T-helper 1 cell (primary cell): ENCODE measurements at places on chromosomes 4 and X.

GRCh38 chr4:7952615-7953014 is 13.0 kb upstream of the AFAP1 start:
- DNase-seq, result no peak

- no peak for DNase-seq
Measured at GRCh38 chrX:50668860-50669259, 145.1 kb downstream of the SHROOM4 start.

DNA sequence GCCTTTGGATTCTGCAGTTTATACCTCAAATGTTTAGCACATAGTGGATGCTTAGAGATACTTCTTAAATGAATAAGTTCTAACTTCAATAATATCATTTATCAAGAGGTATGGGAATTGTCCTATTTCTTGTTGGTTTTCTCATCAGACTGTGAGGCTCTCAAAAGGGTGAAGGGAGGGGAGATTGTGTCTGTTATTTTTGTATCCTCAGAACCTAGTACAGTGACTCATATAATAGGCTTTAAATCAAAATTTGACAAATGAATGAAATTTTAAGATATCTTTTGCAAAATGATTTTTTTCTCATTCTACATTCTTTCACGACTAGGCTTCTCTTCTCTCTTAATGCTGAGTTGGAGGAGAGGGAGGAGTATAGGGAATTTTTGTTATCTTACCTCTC is 89.5 kb downstream of the KDR start:
- no peak for DNase-seq

GRCh38 chr4:67558493-67558892 is at the start of gene STAP1:
STAP1 (plus strand) TSS chr4:67558727; CDS start chr4:67558810, 83 bp downstream.
- DNase-seq, result no peak

GRCh38 chr4:156941940-156942548 is 29.6 kb downstream of the PDGFC start:
- no peak for DNase-seq

DNA sequence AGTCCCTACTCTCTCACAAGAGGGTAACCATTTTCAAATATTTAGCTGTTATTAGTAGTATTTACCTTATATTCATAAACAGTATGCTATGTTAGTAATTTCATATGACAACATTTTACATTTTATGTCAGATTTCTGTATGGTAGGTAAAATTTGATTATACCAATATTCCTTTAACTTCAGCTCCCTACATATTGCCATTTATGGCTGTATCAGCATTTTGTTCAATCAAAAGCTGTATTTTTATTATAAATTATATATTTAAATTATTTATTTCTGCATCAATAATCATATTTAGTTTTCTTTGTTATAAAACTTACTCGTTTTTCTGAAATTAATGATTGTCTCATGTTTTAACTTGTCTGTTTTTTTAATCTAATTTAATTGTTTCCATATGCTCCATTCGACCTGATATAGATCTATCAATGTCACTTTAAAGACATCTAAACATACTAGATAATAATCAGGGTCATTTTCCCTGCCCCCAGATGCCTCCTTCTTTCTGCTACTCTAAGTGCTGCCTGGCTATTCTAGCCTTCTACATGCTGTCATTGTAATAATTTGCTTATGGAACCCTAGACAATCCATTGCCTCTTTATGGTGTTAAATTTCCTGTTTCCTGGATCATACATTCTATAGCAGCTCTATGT is 1976.7 kb upstream of the ADGRL3 start:
- DNase-seq, result no peak

- DNase-seq, result no peak
Measured at GRCh38 chr4:119299741-119300100, 22.2 kb downstream of the FABP2 start.

DNA sequence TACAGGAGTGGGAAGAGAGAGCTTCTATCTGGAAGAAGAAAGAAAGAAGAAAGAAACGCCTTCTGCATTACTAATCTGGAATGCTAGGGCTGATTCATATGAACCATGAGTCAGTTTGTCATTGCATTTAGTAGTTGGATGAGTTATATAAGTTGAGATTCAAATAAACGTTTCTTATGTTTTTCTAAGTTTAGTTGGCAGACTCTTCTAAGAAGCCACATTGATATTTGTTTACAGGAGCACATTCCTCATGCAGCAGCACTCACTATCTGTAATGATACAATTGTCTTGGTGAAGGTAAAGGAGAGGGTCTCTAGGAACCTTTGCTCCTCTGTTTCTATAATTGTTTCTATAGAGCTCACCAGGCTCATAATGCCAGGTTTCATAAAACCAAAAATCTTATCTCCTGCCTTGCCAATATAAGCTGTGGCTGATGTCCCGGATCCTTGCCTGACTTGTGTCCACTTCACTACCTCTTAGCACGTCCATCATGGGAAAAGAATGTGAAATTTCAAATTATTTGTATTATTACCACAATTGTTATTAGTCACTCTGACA is 39.5 kb downstream of the HOPX start:
- DNase-seq, result no peak

GRCh38 chr4:77031544-77031943 is 44.2 kb downstream of the CCNI start:
- DNase-seq, result peak; percentile 76

- no peak for DNase-seq
Measured at GRCh38 chr4:82688091-82688795, 110.4 kb downstream of the SCD5 start.
